ENCODE measurements at places on chromosomes 3 and 15. TPM values are rescaled to one million over a fixed set of nuclear protein-coding genes. Genes with fewer than 3 reads are reported as not detected.

Gene C3orf85
- total RNA-seq, result not detected

Gene MOBP
- total RNA-seq, result not detected

Gene GPR156
- 0.51 TPM for total RNA-seq

Gene CELF6
- not detected for total RNA-seq

Gene TNFSF10
- 36.2 TPM for total RNA-seq

Gene SKOR1
- total RNA-seq, result not detected

Gene LRRC31
- 0.14 TPM for total RNA-seq

Gene SLC6A11
- not detected for total RNA-seq

Gene CYP8B1
- total RNA-seq, result not detected

Gene SCN5A
- 1.3 TPM for total RNA-seq

Gene ACTL6A
- total RNA-seq, result 134 TPM

Gene HERC2
- 22.7 TPM for total RNA-seq

Gene STARD9
- 2.4 TPM for total RNA-seq

Gene SLC27A2
- 6.0 TPM for total RNA-seq

Gene RPLP1
- 781 TPM for total RNA-seq

Gene CSPG5
- total RNA-seq, result 0.65 TPM

Gene HTR3E
- not detected for total RNA-seq

Gene SLC49A4
- 10.3 TPM for total RNA-seq

Gene PIF1
- total RNA-seq, result 27.6 TPM

Measured in epithelial cell of proximal tubule (primary cell).